ENCODE measurements at places on chromosomes 1 and 21.

DNA sequence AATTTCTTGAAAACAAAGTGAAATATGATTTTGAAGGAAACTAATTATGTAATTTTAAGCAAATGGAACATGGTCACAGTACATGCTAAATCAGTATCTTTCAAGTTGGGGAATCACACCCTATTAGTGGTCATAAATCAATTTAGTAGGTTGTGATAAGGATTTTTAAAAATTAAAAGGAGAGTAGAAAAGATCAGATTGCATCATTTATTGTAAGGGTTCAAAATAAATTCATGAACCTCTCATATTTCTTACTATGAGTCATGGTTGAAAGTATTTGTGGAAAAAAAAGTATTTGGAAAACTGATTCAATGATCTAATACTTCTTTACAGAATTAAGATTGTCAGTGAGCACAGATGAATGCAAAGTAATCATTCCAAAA lies 14.6 kb downstream of the ADSS2 start:
- no peak for DNase-seq

- DNase-seq, result no peak
These were observed 71.9 kb downstream of the SMYD2 start for GRCh38 chr1:214352838-214353237.

DNA sequence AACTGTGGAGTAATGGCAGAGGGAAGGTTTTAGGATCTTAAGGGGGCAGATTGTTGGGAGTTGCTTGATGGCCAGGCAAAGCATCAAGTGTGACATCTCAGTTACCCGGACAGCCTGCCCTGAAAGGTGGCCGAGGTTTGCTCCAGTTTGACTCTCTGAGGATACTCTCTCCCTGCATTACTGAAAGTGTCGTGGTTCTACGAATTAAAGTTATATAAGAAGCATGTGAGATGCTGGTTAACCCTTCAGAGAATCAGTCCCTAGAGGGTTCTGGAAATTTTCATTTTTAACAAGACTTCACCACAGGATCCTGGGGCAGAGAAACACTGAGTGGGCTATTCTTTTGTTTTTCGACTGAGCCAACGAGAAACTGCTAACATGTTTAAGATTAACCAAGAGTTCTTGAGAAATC lies 689 bp upstream of the ZNF644 start:
- DNase-seq, result no peak

GRCh38 chr1:186418503-186418902 lies 42.4 kb downstream of the PDC start:
- DNase-seq, result no peak

- no peak for DNase-seq
These were observed 323.5 kb downstream of the ZNF326 start for GRCh38 chr1:90318431-90318830.

DNA sequence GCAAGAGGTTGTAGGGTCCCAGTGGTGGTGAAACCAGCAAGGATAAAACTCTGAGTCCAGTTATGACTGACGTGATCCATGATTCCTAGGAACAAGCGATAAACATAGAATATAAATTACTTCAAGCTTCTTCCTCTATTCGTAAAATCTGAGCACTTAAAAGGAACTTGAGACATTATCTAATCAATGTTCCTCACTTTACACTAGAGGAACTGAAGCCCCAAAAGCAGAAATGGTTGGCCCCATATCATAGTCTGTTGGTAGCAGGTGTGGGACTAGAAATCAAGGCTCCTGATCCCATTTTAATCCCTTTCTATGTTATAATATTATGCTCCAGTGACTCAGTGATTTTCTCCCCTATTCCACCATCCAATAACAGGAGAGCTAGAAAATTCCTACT lies 21.9 kb upstream of the MNDA start:
- DNase-seq, result no peak

DNA sequence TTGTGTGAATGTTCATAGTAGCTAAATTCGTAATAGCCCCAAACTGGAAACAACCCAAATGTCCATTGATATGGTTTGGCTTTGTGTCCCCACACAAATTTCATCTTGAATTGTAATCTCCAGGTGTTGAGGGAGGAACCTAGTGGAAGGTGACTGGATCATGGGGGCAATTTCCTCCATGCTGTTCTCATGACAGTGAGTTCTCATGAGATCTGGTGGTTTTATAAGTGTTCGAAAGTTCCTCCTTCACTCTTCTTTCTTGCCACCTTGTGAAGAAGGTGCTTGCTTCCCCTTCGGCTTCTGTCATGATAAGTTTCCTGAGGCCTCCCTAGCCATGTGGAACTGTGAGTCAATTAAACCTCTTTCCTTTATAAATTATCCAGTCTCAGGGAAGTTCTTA lies 11.3 kb downstream of the UBE2G2 start:
- no peak for DNase-seq

- no peak for DNase-seq
These were observed 1048.7 kb downstream of the ADGRL2 start for GRCh38 chr1:82849460-82849859.

DNA sequence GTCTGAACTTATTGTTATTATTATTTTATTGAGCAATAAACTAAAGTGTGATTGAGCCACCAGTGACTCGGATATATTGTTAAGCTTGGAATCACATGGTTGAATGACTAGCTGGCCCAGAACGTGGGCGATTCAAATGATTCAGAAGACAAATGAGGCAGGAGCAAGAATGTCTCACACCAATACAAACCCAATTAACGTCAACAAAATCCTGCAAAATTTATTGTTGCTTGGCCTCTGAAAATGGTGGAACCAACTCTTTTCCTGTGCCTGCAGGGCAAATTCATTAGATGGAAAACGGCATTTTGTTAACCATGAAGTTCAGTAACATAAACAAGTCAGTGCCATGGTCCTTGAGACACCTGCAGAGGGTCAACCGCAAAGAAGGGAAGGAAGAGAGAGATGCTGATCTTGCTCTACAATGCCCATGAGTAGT lies 482.0 kb downstream of the SETD4 start:
- no peak for DNase-seq

DNA sequence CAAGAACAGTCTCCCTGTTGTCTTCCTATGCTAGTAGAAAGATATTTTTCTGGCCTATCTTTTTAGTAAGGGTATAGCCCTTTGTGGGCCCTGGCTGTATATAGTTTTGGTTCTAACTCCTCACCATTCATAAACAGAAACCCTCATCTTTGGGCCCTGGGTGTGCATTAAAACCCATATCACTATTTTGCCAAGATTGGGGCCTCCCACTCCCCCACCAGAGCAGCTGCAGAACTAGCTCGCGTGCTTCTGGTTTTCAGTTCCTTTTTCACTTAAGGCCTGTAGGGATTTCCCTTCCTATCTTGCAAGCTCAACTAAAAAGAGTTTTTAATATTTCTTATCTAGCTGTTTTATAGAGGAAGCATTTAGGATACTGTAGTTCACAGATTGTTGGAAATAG lies 106.4 kb downstream of the RGL1 start:
- DNase-seq, result no peak

GRCh38 chr1:98107256-98107655 lies 186.4 kb upstream of the DPYD start:
- DNase-seq, result no peak

DNA sequence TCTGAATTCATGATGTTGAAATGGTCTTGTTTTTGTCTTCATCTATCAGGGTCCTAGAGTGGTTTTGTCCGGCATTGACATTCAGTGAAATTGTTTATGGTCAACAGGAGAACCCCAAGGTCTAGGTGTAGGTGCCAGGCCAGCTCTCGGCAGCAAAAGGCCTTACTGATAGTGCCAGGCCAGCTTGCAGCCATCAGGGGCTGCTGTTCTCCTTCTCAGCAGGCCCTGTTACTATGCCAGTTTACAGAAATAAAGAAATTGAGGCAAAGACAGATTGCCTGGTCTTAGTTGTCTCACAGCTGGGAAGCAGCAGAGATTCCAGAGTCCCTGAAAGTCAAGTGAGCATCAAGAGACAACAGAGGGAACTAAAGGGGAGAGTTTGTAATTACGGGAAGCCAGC lies 12.0 kb downstream of the HMGB4 start:
- no peak for DNase-seq

GRCh38 chr1:167145965-167146364 lies 52.1 kb downstream of the STYXL2 start:
- no peak for DNase-seq

GRCh38 chr1:153688276-153688675 lies 9.8 kb downstream of the NPR1 start:
- DNase-seq, result no peak

GRCh38 chr1:203627851-203628200 lies 1.2 kb downstream of the ATP2B4 start:
- DNase-seq, result no peak

- DNase-seq, result no peak
These were observed 19.7 kb upstream of the CHI3L1 start for GRCh38 chr1:203206129-203206687.

DNA sequence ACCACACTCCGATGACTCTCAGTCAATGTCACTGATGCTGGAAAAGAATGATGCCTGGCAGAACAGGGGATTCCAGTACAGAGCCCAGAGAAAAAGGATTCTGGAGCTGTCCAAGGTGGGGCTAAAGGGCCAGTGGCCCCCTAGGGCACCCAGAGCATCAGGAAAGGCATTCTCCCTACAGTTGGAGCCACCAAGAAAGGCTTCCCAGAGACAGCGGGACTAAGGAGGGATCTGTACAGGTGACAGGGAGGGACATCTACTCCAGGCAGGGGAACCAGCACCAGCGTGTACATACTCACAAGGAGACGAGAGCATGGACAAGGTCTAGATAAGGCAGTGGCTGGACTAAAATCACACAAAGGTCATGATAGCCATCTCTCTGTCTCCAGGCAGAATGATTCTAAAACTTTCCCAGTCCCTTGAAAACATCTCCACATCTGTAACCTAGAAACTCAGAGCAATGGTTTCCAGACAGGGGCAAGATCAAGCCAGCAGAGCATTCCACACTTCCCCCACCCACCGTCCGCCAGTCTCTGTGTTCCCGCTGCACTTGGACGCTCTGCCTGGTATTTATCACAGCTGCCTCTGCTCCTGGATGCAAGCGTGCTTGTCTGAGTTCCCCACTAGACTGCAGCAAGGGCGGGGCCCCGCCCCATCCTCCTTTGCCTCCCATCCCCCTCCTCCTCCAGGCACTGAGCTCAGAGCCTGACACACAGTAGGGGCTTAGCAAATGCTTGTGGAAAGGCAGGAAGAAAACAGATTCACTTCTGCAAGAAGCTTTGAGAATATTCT lies 111.6 kb upstream of the ZC3H12A start:
- DNase-seq, result no peak

- DNase-seq, result no peak
These were observed 63.2 kb downstream of the VWA5B1 start for GRCh38 chr1:20353836-20354235.

GRCh38 chr1:41370756-41371420 lies 9.7 kb downstream of the FOXO6 start:
- no peak for DNase-seq

GRCh38 chr1:216805233-216805632 lies 82.0 kb upstream of the ESRRG start:
- no peak for DNase-seq

DNA sequence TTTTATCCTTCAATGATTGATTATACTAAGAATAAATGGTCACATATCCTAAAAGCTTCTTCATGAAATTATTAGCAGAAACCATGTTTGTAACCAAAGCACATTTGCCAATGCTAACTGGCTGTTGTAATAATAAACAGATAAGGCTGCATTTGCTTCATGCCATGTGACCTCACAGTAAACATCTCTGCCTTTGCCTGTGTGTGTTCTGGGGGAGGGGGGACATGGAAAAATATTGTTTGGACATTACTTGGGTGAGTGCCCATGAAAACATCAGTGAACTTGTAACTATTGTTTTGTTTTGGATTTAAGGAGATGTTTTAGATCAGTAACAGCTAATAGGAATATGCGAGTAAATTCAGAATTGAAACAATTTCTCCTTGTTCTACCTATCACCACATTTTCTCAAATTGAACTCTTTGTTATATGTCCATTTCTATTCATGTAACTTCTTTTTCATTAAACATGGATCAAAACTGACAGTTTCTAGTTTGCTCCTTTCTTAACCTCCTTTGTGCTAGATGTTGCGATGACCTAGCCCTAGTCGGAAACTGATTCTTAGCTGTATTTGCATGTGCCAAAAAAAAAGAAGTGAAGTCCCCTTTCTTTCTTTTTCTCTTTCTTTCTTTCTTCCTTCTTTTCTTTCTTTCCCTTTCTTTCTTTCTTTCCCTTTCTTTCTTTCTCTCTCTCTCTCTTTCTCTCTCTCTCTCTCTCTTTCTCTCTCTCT lies 45.1 kb downstream of the MAP3K7CL start:
- DNase-seq, result no peak

GRCh38 chr1:206608108-206608698 lies 4.1 kb downstream of the EIF2D start:
- peak; percentile 22 for DNase-seq

DNA sequence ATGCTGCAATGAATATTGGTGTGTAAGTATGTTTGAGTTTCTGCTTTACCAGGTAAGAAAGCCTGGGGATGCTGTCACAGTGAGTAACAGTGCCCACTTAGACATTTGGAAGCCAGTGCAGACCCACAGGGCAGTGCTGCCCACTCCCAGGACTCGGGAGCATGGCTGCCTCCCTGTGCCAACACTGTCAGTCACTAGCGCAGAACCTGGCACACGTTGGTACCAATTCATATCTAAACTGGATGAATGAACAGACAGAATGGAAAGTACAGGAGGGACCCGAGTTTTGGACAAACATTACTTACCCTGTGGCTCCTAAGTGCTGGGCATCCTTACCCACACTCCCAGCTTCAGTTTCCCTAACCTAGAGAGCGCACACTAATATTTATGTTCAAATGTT lies 1.6 kb upstream of the EVA1C start:
- DNase-seq, result no peak

DNA sequence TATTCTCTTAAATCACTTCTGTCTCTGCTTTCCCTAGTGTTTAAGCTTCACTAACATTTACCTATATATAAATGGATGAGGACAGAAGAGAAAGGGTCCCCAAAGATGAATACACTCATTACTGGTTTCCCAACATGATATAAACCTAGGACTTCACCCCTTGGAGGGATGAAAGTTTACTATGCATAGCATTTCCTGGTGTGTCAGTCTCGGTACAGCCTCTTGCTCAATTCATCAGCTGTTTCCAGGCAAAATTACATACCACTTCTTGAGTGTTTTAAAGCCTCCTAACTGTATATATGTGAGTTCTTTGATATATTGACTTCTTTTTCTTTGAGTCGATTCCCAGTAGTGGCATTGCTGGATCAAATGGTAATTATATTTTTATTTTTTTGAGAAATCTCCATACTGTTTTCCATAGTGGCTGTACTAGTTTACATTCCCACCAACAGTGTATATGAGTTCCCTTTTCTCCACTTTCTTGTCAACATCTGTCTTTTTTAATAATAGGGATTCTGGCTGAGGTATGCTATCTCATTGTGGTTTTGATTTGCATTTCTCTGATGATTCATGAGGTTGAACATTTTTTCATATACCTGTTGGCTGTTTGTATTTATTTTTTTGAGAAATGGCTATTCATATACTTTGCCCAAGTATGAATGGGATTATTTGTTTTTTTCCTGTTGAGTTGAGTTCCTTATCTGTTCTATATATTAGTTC lies 259.3 kb upstream of the CACYBP start:
- DNase-seq, result no peak

GRCh38 chr1:186225096-186225495 lies 150.0 kb downstream of the TPR start:
- no peak for DNase-seq
